Aorta (tissue), 5 donors: ENCODE measurements at places on chromosomes 2 and 18.

DNA sequence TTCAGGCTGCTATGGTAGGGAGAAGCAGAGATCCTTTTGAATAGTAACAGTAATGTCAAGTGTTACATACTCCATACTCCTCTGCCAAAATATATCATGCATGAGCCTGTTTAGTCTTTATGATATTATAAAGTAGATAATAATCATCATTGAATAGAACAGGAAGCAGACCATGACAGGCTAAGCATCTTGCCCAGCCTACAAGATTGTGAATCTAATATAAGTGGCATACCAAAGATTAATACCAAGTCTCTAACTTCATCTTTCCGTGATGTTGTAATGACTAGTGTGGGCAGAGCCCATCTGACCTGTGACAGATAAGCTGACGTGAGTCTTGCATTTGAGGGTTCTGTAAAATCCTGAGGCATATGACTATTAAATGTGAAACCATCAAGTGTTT is 13.1 kb downstream of the NDUFB3 start:
- no peak for DNase-seq

GRCh38 chr2:75204833-75205232 is 5.5 kb upstream of the TACR1 start:
- DNase-seq, result no peak

- DNase-seq, result no peak
Observed at GRCh38 chr18:7373441-7373840, 142.6 kb downstream of the LRRC30 start.

DNA sequence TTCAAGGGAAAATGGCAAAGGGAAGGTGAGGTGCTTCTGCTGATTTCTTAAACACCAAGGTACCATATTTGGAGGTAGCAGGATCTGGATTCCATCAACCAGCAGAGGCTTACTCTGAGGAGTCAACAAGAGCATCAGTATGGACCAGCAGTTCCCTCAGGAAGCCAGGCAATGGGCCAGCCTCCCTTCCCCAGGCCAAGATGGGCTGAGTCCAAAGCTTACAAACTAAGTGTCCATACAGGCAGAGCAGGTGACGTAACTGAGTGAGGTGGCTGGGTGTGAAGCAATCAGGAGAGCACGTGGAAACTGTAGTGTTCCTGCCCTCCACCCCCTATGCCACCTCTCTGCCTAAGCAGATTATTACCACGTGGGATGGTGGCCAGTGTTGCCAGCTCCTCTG is 134.2 kb upstream of the HNRNPA3 start:
- no peak for DNase-seq

DNA sequence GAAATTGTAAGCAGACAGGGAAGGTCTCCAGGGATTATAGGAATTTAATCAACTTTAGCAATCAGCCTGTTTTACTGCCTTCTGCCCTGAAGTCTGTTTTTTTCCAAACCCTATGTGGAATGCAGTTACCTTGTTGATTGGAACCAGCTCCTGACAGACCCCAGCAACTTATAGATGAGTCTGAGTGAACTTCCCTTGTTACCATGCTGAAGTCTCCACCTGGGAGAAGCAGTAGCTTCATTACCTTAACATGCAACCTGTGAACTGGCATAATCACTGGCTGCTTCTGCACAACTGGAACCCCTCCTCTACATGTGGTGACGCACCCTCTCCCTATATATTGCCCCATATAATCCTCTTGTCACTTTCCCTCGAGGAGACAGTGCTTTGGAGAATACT is 226.3 kb upstream of the SPOPL start:
- DNase-seq, result no peak

DNA sequence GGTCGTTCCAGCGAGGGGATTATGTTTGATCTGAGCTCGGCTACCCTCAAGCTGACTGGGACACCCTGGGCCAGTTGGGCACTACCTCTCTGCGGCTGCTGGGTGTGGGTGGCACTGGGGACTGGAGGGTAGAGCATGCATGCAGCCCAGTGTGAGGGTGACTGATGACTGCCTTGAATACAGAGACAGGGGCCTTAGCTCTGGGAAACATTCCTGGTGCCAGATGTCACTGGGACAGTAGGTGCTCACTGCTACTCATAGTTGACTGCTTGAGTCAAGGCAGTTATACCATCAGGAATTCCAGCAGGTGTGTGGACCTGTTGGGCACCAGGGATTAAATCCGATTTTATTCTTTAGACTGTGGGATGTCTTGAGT is 33.6 kb upstream of the ATP6V1B1 start:
- no peak for DNase-seq

GRCh38 chr18:9135912-9136314 is 668 bp upstream of the ANKRD12 start:
- DNase-seq, result no peak

DNA sequence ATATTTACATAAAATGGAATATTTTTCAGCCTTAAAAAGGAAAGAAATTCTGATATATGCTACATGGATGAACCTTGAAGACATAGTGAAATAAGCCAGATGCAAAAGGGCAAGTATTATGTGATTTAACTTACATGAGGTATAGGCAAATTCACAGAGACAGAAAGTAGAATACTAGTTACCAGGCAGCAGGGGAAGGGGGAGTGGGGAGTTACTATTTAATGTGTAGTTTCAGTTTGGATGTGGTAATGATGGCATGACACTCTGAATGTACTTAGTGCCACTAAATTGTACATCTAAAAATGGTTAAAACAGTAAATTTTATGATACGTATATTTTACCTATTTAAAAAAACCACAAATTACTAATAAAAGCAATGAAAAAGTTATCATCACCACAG is 12.1 kb downstream of the METTL4 start:
- DNase-seq, result no peak
